G401 (cell line): ENCODE measurements at places on chromosomes 13 and 19.

- no peak for DNase-seq
Observed at GRCh38 chr19:31838163-31838815, 489.1 kb upstream of the TSHZ3 start.

DNA sequence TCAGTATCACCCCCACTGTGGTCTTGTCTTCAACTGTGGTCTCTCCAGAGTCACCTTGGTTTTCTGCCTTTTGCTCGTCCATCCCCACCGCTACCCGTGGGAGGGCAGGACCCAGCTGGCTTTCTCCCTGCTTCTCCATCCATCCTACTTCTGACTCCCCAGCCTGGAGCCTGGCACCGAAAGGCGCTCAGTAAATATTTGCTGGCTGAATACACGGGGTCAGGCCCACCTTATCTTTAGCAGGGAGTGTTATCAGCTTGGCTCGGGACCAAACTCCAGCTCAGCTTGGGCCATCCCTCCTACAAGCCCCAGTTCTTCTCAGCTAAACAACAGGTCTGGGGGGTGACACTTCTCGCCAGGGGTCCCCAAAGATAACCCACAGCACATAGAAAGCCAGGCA lies 62.0 kb upstream of the KLF2 start:
- no peak for DNase-seq

- peak; percentile 81 for DNase-seq
Observed at GRCh38 chr19:56765137-56765536, 75.4 kb downstream of the PEG3 start.

GRCh38 chr13:113545455-113545930 lies 39.1 kb upstream of the TFDP1 start:
- DNase-seq = no peak

DNA sequence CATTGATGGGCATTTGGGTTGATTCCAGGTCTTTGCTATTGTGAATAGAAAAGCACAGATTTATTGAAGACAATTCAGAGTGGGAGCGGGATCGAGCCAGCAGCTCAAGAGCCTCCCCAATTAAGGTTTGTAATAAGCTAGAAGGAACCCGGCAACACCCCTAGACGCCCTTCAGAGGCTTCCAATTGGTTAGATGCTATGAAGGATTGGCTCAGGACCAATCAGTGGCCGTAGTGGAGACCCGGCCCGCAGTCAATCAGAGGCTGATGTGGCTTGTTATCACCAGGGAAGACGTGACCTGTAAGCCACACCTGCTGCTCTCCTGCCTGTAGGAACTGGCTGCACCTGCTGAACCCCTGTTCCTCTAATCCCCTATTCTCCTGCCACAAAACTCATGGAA lies 14.6 kb downstream of the SIGLEC11 start:
- no peak for DNase-seq

- no peak for DNase-seq
Observed at GRCh38 chr19:50896591-50897190, 14.5 kb downstream of the KLK4 start.
